Adrenal gland (tissue), 19 donors: ENCODE measurements at places on chromosomes 3 and 15.

- H3K4me1 ChIP-seq, result peaks cover 9% of the 10 kb centered on the region
- no peaks in the 10 kb centered on the region for H3K27me3 ChIP-seq
- H3K27ac ChIP-seq, result no peak overlapping the region
- DNase-seq, result no peak
Measured at GRCh38 chr15:60795471-60795870, 316.5 kb upstream of the ICE2 start.

DNA sequence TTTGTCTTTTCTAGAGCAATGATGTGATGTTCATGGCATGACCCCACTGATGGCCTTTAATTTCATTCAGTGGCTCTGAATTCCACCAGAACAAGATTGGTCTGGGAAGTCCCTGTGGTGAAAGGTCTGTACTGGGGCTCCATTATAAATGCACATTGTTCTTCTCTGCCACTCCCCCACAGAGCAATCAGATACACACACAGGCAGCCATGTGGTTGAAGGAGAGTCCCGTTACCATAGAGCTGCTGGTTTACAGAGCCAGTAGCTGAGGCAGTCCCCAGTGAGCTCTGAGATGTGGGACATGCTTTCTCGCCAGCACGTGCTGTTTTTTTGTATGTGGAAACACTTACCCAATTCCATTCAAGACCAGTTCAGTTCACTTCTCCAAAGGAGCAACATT, 172.7 kb upstream of the TRIM42 start:
- no peaks in the 10 kb centered on the region for H3K27me3 ChIP-seq
- H3K4me1 ChIP-seq, result no peaks in the 10 kb centered on the region
- no peak for DNase-seq
- no peak overlapping the region for H3K4me3 ChIP-seq
- no peaks in the 10 kb centered on the region for H3K36me3 ChIP-seq

DNA sequence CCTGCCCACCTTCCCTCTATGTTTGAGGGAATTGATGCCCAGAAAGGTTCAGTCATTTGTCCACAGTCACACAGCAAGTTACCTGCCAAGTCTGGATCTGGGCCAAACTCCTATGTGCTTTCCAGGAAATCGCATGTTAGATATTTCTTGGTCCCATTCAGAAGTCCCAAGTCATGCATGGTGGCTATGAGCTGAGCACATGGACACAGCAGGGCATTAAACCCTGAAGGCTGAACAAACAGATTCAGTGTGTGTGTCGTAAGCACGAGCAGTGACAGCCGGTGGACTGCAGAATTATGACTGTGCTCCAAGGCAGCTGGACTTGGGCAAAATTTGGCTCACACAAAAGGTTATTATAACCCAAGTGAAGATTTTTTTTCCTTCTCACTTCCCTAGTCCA, 11.4 kb upstream of the SLC6A6 start:
- H3K27me3 ChIP-seq, result no peaks in the 10 kb centered on the region
- H3K4me3 ChIP-seq, result no peak overlapping the region
- DNase-seq, result peak; percentile 87
- H3K36me3 ChIP-seq, result no peaks in the 10 kb centered on the region

GRCh38 chr3:118641608-118642007, 393.0 kb downstream of the IGSF11 start:
- no peak overlapping the region for H3K27ac ChIP-seq
- no peaks in the 10 kb centered on the region for H3K27me3 ChIP-seq
- DNase-seq, result no peak

DNA sequence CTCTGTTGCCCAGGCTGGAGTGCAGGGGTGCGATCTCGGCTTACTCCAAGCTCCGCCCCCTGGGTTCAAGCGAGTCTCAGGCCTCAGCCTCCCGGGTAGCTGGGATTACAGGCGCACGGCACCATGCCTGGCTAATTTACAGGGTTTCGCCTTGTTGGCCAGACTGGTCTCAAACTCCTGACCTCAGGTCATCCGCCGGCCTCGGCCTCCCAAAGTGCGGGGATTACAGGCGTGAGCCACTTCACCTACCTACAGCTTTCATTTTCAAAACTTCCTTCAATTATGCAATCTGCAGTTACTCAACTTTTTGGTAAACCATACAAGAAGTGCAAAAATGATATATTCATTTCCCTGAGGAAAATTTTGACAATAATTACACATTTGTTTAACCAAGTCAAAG, 14.0 kb downstream of the NANOGP8 start:
- no peaks in the 10 kb centered on the region for H3K27me3 ChIP-seq
- no peak overlapping the region for H3K4me3 ChIP-seq
- DNase-seq, result no peak
- H3K36me3 ChIP-seq, result no peaks in the 10 kb centered on the region
- no peaks in the 10 kb centered on the region for H3K4me1 ChIP-seq

DNA sequence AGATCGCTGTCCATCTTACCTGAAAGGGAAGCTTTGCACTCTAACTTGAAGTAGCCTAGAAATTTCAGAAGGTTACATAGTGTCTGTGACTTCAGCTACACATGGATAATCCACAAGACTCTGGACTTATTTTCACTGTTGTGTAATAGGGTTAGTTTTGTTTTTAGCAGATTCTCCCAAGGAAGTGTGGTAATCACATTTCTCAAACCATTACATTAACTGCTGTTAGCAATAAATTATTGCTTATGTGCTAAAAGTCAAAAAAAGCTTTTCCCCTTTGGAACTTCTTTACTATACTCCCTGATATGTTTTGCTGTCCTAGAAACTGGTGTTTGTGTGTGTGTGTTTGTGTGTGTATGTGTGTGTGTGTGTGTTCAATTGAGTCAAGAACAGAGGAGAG, 351.8 kb upstream of the TPRG1 start:
- H3K27me3 ChIP-seq, result no peaks in the 10 kb centered on the region
- no peaks in the 10 kb centered on the region for H3K4me1 ChIP-seq
- H3K27ac ChIP-seq, result no peak overlapping the region
- H3K4me3 ChIP-seq, result no peak overlapping the region
- no peaks in the 10 kb centered on the region for H3K36me3 ChIP-seq
- DNase-seq, result no peak

DNA sequence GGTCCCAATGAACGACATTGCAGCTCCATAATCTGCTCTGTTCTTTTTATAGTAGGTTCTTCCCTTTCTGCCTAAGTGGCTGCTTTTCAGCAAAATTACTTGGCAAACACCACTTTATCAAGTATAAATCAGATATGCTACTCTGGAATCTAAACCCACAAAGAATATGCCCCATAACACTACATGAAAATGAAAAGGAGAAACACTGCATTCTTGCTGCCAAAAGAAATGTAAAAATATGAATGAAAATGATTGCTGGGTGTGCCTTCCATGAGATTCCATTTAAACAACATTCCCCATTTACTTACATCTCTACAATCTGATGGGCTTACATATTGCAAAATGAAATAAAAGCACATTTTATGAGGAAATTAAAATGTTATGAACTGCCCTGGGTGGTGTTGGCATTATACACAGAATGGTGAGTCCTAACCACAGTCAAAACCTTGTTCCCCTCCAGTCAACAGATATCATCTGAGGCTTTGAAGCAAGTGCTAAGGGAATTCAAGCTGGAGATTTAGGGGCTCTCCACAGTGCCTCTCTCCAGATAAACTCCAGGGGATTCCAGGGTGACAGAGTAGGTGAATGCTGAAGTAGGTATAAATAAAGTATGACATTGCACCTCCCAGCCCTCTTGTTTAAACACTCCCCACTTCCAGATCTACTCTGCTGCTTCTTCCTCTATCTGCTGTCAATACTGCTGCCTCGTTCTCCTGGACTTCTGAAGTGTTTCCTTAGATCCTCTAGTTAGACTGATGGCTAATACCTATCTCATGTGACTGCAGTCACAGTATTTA, 136.5 kb downstream of the RORA start:
- DNase-seq, result no peak
- no peaks in the 10 kb centered on the region for H3K27me3 ChIP-seq
- no peaks in the 10 kb centered on the region for H3K36me3 ChIP-seq
- no peak overlapping the region for H3K4me3 ChIP-seq
- no peaks in the 10 kb centered on the region for H3K4me1 ChIP-seq

DNA sequence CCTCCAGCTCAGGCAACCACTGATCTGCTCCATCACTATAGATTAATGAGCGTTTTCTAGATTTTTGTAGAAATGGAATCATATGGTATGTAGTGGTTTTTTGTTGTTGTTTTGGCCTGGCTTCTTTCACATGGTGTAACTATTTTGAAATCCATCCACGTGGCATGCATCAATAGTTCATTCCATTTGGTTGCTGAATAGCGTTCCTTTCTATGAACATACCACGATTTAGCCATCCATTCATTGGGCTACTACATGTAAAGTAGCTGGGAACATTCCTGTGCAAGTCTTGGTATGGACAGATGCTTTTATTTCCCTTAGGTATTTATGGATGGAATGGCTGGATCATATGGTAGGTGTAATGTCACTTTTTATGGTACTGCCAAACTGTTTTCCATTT, 10.7 kb upstream of the CHSY1 start:
- no peak for DNase-seq
- H3K27ac ChIP-seq, result no peak overlapping the region
- H3K36me3 ChIP-seq, result no peaks in the 10 kb centered on the region
- H3K4me3 ChIP-seq, result no peak overlapping the region
- no peaks in the 10 kb centered on the region for H3K4me1 ChIP-seq

- no peaks in the 10 kb centered on the region for H3K27me3 ChIP-seq
- no peak overlapping the region for H3K4me3 ChIP-seq
- no peak overlapping the region for H3K27ac ChIP-seq
- H3K4me1 ChIP-seq, result no peaks in the 10 kb centered on the region
- H3K36me3 ChIP-seq, result no peaks in the 10 kb centered on the region
Measured at GRCh38 chr3:155712008-155712407, 32.9 kb downstream of the PLCH1 start.

DNA sequence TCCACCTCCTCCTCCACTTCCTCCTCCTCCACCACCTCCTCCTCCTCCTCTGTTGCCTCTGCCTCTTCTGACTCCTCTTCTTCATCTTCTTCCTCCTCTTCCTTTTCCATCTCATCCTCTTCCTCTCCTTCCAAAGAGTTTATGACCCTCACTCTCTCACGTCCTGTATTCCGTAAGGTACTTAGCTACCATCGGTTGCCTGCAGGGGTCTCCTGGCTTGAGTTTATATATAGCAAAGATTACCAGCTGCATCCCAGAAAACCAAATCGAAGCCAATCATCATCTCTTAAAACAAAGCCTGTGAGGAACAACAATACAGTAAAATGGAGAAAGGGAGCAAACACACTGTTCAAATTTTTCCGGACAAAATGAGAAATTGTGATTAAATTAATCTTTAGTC, 317.4 kb downstream of the C3orf38 start:
- no peaks in the 10 kb centered on the region for H3K4me1 ChIP-seq
- no peaks in the 10 kb centered on the region for H3K36me3 ChIP-seq
- no peak overlapping the region for H3K4me3 ChIP-seq
- DNase-seq, result no peak
- no peaks in the 10 kb centered on the region for H3K27me3 ChIP-seq

- H3K4me1 ChIP-seq, result no peaks in the 10 kb centered on the region
- H3K36me3 ChIP-seq, result no peaks in the 10 kb centered on the region
- H3K4me3 ChIP-seq, result no peak overlapping the region
- no peaks in the 10 kb centered on the region for H3K27me3 ChIP-seq
- H3K27ac ChIP-seq, result no peak overlapping the region
- DNase-seq, result no peak
Measured at GRCh38 chr3:36669764-36670163, 94.6 kb downstream of the DCLK3 start.

- H3K4me3 ChIP-seq, result no peak overlapping the region
- DNase-seq, result no peak
- no peak overlapping the region for H3K27ac ChIP-seq
- no peaks in the 10 kb centered on the region for H3K27me3 ChIP-seq
- no peaks in the 10 kb centered on the region for H3K36me3 ChIP-seq
Measured at GRCh38 chr3:160665784-160666526, 11.0 kb upstream of the ARL14 start.

DNA sequence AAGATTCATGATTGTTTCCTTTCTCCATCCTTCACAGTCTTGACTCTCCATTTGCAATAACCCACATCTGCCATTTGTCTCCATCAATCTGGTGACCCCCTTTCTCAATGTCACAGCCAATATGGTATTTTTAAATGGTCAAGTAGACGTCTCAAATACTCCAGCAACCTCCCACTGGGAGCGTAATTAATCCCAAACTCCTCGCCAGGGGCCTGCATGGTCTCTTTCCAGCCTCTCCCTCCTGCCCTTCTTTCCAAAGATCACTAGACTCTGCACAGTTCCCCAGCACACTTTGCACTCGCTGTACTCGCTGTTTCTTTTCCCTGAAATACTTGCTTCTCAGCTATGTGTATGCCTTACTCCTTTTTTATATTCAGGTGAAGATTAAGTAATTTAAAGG, 115.3 kb downstream of the PLCH1 start:
- no peaks in the 10 kb centered on the region for H3K27me3 ChIP-seq
- H3K36me3 ChIP-seq, result no peaks in the 10 kb centered on the region
- no peak overlapping the region for H3K4me3 ChIP-seq
- no peaks in the 10 kb centered on the region for H3K4me1 ChIP-seq
- DNase-seq, result no peak
- no peak overlapping the region for H3K27ac ChIP-seq

DNA sequence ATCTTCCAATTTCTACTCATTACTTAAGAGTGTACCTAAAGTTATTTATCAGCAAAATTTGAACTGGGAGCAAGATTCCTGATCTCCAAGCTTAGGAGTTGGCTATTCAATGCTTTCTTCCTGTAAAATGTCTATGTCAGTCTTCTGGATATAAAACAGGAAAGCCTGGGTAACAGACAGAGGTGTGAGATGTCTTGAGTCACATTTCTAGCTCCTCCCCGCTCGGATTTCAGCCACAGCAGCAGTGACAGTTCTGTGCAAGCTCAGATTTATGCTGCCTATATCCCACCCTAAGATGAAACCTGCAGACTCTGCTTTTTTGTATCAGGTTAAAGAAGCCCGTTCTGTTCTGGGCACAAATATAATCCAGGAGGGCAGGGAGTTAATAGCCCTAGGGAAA, 2.1 kb upstream of the ARMC8 start:
- DNase-seq, result no peak
- no peak overlapping the region for H3K27ac ChIP-seq

DNA sequence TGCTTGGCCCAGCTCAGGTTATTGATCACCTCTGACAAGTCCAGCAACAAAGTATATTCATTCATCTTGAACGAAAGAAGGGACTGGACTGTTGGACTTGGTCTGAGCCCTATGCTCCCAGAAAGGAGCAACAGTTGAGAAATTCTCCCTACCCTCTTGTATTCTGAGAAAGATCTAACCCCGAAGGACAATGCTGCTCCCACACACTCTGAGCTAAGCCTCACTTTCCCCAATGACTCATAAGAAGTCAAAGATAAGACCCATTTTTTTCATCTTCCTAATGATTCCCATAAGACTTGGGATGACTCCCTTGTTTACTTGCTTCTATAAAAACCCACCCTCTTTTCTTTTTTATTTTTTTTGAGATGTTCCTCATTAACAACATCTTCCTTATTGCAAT, 549.4 kb upstream of the MDFIC2 start:
- no peaks in the 10 kb centered on the region for H3K4me1 ChIP-seq
- no peaks in the 10 kb centered on the region for H3K36me3 ChIP-seq
- H3K4me3 ChIP-seq, result no peak overlapping the region
- DNase-seq, result peak; percentile 1
